ENCODE measurements at places on chromosomes 5 and 9. TPM values are rescaled to one million over a fixed set of nuclear protein-coding genes. Genes with fewer than 3 reads are reported as not detected.

Gene IFNA2
- total RNA-seq: not detected

Gene ARHGEF28
- 2.5 TPM for total RNA-seq

Gene SLC25A51
- total RNA-seq: 49.0 TPM

Gene PLAC8L1
- total RNA-seq: not detected

Gene PIP5KL1
- 3.5 TPM for total RNA-seq

Gene ENTREP1
- under 0.01 TPM for total RNA-seq

Gene TMEM215
- not detected for total RNA-seq

Gene GABRP
- total RNA-seq: not detected

Gene CD180
- total RNA-seq: not detected

Gene SRD5A1
- total RNA-seq: 13.6 TPM

Gene CDH6
- 62.3 TPM for total RNA-seq

Gene MAMDC4
- 1.1 TPM for total RNA-seq

Gene PCDHGA4
- 4.7 TPM for total RNA-seq

Gene OR1J2
- not detected for total RNA-seq

Gene KLF4
- 24.7 TPM for total RNA-seq

Gene PRELID2
- total RNA-seq: 19.7 TPM

Gene ELAVL2
- under 0.01 TPM for total RNA-seq

Gene SH3PXD2B
- total RNA-seq: 14.5 TPM

Gene SPINK13
- total RNA-seq: not detected

Gene KDM4C
- total RNA-seq: 31.1 TPM

Gene SLC6A7
- not detected for total RNA-seq

Gene SPATA31A3
- total RNA-seq: not detected

Gene INSL4
- total RNA-seq: not detected

Gene LECT2
- total RNA-seq: not detected

Gene COL15A1
- total RNA-seq: 1.1 TPM

Gene LPAR1
- 450 TPM for total RNA-seq

Gene RASGRF2
- 12.0 TPM for total RNA-seq

Gene FCN2
- total RNA-seq: not detected

Gene IQGAP2
- 2.1 TPM for total RNA-seq

Gene SAPCD2
- 0.47 TPM for total RNA-seq

Gene ZNF354C
- total RNA-seq: 7.1 TPM

Gene TMEM141
- 44.7 TPM for total RNA-seq

Gene FAM200C
- total RNA-seq: 3.0 TPM

Gene PCDHB2
- 1.3 TPM for total RNA-seq

Gene POU5F2
- 0.43 TPM for total RNA-seq

Gene ANKRD34B
- total RNA-seq: not detected

Gene PTPRD
- 13.1 TPM for total RNA-seq

Gene SPTLC1
- total RNA-seq: 88.3 TPM

Gene DMRT1
- not detected for total RNA-seq

Gene SLC36A3
- total RNA-seq: not detected

Gene TAF11L5
- not detected for total RNA-seq

Gene LCN9
- not detected for total RNA-seq

Gene WNT8A
- total RNA-seq: not detected

Gene RNF208
- 0.09 TPM for total RNA-seq

Gene SGTB
- total RNA-seq: 4.6 TPM
